ENCODE measurements at places on chromosomes 7 and 10.
A peak's percentile ranks its signal among the peaks of the same experiment; 100 is the strongest.

DNA sequence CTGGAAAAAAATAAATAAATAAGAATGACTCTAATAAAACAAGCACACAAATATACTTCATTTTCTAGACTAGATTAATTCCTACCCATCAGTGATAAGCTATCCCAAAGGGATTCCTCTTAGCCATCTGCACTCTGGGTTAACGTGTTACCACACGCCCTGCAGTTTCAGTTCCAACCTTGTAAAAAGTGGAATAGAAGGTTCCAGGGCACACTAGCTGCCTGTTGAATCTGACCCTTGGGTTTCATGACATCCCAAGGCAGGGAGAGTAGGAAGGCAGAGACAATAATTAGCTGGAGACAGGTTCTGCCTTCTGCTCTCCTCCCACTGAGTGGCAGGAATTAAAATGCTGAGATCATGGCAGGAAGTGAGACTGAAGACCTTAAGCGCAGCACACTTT lies 33.5 kb downstream of the SLC37A3 start:
- no peak for DNase-seq

GRCh38 chr7:44469461-44470134 lies 20.9 kb downstream of the NUDCD3 start:
- no peak for DNase-seq

DNA sequence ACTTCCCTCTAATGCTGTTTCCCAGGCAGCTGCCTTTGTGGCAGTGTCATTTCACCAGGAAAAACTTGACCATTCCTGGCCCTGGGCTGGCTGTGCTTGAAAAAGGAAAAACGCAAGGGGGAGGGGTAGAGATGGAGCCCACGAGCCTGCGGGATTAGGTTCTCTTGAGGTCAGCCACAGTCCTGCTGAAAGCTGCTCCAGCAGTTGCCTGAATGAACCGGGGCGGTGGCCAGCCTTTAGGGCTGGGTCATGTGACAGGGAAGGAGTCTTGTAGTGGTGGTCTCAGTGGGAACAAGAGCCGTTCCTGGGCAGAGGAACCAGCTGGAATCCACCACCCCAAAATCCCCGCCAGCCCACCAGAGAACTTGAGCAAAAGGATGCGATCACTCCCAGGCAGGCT lies 51.2 kb upstream of the LRRC4 start:
- no peak for DNase-seq

GRCh38 chr7:130420943-130421578 lies 19.8 kb downstream of the CEP41 start:
- no peak for DNase-seq

DNA sequence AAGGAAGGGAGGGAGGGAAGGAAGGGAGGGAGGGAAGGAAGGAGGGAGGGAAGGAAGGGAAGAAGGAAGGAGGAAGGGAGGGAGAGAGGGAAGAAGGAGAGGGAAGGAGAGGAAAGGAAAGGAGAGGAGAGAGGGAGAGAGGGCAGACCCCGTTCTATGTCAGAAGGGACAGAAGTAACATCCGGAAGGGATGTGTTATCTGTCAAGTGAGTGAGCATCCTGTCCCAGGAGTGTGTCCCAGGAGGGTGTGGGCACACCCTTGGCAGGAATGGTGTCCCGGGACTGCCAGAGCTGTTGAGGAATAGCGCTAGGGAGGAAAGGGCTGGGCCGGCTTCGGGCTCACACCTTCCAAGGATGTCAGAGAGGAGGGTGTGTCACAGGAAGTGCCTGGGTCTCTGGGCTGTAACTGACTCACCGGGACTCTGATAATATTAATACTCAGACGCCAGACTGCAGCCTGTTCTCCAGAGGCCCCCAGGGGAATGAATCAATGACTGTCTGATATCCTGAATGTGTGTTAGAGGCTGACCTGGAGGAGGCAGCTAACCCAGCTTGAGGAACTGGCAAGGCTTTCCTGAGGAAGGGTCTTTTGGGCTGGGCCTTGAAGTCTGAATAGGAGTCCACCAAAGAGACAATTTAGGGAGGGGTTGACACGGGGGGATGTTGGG lies 125.6 kb upstream of the TNRC18 start:
- DNase-seq, result no peak

DNA sequence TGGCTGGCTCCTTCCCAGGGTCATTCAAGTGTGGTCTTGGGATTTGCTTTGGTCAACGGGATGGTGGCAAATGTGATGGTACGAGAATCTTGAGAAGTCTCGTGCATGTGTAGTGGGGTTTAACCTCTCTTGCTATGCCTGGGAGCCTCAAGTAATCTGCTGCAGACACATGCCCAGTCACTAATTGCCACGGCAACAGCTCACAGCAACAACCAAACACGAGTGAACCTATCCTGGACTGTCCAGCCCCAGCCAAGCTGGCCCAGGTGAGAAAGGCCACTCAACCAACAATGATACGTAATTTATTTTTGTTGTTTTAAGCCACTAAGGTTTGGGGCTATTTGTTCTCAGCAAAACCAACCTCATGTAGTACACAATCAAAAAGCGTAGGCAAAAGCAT lies 38.1 kb upstream of the DDC start:
- no peak for DNase-seq

- DNase-seq, result no peak
Measured at GRCh38 chr7:120876922-120877321, 19.0 kb upstream of the TSPAN12 start.

GRCh38 chr7:1558181-1558811 lies 2.3 kb upstream of the TMEM184A start:
- DNase-seq, result no peak

GRCh38 chr7:95925236-95925635 lies 152.9 kb downstream of the DYNC1I1 start:
- no peak for DNase-seq

DNA sequence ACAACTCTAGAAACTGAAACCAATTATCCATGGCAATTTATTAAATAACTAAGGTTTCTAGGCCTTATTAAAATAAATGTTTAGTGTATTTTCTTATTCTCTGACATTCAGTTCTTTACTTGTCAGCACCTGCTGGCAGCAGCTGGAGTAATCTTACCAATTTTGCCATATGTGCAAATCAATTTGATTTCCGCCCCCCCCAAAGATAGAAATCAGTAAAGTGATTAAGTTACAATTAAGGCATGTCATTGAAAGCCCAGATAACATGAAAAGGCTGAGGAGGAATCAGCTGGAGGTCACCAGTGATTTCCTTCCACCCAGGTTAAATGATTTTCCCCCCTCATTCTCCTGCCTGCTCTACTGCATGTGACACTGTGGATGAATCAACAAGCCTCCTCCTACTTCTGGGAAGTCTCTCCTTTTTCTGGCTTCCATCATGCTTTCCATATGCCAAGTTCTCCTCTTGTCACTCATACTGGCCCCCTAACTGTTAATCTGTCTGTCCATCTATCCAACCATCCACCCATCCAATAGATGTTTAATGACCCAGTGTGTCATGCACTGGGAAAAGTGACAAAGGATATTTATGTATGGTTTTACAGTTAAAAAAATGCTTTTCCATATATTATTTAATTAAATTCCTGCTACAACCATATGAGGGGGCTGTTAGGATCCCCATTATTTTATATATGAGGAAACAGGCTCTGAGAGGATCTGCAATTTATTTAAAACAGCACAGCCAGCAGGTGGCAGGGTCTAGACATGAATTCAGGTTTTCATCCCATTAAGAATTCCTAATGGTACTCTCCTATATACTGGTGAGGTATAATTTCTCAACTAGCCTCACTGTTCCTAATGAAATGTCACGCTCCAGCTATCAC lies 116.5 kb downstream of the ATXN7L1 start:
- DNase-seq, result no peak

GRCh38 chr7:114645451-114645850 lies 230.8 kb downstream of the FOXP2 start:
- DNase-seq, result no peak

DNA sequence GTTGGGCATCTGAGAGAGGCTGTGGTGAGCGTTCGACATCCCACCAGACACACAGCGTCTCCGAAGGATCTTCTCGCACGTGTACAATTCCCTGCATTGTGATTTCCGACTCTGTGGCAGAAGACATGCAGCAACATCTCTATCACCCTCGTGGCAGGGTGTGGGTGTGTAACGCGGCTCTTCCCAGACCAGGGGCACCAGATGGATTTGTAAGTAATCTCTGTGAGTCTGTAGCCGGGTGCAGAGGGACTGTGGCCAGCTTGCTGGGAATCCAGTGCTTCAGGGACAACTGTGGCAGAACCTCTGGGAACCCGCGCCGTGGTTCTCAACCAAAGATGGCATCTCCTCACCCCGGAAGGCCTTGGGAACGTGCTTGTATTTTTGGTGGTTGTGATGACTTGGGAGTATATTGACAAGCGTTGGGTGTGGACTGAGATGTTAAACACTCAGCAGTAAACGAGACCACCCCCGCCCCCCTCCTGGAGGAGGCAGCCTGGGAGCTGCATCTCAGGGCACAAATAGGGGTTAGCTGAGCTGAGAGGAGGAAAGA lies 21.2 kb downstream of the FOXL3 start:
- no peak for DNase-seq

GRCh38 chr10:1003884-1004670 lies 15.8 kb downstream of the GTPBP4 start:
- DNase-seq, result no peak

DNA sequence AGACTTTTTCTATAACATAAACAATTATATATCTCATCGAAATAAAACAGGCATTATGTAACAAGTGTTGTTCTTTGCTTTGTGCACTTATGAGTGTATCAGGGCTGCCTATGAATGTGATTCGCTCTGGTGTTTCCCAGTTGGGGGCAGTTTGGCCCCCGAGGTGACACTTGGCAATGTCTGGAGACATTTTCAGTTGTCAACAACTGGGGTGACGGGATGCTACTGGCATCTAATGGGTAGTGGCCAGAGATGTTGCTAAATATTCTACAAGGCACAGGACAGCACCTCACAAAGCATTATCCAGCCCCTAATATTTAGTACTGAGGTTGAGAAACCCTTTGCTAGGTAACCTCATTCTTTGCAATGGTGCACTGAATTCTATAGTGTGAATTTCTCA lies 83.3 kb downstream of the PLCE1 start:
- no peak for DNase-seq

DNA sequence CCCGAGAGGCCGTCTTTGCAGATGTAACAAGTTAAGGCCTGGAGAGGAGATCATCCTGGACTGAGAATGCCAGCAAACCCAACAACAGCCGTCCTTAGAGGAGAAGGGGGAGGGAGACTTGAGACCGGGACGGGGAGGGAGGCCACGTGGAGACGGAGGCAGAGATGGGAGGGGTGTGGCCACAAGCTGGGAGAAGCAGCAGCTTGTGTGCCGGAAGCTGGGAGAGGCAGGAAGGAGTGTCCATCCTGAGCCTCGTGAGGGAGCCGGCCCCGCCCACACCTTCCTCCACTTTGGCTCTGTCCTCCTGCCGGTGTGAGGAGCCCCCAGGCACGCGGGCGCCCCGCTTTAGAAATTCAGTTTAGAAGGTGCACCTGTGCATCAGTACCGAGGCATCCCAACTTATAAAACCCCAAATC lies 95.7 kb downstream of the DNAJB6 start:
- DNase-seq, result peak; percentile 26

- DNase-seq, result no peak
Measured at GRCh38 chr10:25084447-25084846, 68.0 kb downstream of the THNSL1 start.

DNA sequence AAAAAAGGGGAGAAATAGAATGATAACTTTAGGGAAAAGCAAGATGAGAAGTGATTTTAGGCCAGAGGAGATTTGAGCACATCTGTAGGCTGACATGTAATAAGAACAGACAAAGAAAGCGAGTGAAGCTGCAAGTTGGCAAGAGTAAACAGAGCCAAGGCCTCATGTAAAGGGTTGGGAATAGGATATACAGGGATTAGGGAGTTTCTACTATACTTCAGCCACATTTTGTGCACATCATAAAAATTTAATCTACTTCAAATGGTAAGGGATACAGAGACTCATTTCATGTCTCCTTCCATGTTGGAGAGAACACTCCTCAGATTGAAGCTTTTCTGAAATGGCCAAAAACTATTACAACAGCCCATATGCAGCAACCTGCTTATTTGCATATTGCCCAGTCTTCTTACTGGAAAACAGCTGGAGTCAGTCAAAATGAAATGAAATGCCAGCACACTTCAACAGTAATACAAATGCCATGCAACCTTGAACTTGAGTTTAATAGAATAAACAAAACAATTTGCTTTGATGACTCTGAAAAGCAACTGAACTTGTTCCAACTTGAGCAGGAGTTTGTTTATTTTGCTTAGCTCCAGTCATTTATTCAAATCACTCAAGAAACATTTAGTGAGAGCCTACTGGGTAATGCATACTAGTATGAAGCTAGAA lies 49.9 kb downstream of the NRCAM start:
- DNase-seq, result peak; percentile 11

Measured in AG04450 (cell line).